Hepatic stellate cell (primary cell): ENCODE measurements at places on chromosomes 12 and 14.

- peak; percentile 36 for DNase-seq
Observed at GRCh38 chr12:55847033-55847432, 4.3 kb upstream of the MMP19 start.

DNA sequence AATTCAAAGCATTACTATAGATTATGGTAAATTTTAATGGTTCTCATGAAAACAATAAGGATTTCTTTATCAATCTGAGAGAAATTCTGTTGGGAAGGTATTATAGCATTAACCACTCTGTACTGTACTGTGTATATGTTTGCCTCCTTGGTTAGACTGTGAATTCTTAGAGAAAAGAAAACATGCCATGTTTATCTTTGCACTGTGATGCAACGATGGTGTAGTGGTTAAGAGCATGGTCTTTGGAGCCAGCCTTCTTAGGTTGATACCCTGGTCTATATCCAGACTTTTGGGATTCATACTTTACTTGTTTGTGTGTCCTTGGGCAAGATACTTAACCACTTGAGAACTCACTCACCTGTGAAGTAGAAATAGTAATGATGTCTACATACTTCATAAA is 32.2 kb upstream of the NUBPL start:
- DNase-seq = no peak

- no peak for DNase-seq
Observed at GRCh38 chr12:46904406-46905238, 78.8 kb upstream of the SLC38A4 start.

DNA sequence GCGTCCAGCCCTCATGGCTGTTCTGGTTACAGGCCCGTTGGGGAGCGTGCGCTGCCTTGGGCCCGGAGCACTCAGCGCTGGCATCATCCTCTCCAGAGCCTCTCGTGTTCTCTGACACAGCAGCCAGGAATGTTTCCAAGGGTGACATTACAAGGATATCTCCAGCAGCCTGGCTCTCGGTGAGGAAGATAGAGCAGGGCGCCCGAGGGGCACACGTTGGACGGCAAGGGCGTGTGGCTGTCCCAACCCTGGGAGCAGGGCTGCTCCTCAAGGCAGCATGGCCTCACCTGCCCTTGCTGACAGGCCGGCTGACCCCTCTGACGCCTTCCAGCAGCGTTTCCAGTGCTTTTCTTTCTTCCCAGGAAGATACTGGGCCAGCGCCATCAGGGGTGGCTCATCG is 14.4 kb downstream of the LRCOL1 start:
- DNase-seq = no peak

DNA sequence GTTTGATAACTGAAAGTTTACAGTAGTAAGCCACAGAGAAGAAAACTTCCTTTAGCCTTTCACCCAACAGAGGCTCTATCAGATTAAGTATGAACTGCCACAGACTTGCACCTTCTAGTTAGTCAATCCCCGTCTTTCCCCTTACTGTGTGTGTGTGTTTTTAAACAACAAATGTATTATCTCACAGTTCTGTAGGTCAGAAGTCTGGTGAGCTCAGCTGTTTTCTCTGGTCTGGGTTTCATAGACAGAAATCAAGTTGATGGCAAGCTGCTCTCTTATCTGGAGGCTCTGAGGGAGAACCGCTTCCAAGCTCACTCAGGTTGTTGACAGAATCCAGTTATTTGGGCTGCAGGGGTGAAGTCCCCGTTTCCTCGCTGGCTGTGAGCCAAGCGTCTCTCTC is 320.5 kb downstream of the PRKD1 start:
- DNase-seq = no peak

DNA sequence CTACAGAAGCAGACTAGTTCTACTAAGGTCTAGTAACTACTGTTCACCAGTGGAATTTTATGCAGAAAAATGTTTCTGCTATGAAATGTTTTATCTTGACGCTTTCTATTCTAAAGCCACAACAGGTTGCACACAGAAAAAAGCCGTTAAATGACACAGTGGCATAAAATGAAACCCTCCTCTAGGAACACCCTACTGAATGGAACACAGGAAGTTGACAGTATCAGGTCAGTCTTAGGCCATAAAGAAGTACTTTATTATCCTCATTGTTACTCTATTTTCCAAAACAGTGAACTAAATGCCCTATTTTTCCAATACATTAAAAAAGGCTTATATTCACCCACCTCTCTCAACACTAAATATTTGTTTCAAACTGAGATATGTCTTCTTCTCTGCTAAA is 21.9 kb downstream of the EPS8 start:
- no peak for DNase-seq

GRCh38 chr14:23300687-23301223 is 1.9 kb downstream of the PPP1R3E start:
- DNase-seq = peak; percentile 24

DNA sequence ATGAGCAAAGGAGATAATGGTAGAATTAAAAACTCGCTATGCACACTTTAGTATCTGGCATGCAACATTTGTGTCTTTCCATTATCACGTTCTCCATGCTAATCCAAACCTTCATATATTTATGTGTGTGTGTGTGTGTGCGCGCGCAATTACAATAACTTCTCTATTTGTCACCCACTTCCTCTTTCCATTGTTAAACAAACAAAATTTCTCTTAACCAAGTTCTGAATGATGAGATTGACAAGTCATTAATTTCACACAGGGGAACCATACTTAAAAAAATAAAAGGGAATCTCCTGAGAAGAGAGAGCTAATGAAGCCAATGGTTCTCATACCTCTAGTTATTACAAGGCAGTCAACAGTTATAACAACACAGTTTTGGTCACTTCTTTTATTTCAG is 575.9 kb upstream of the MDGA2 start:
- DNase-seq = no peak

GRCh38 chr12:121806546-121807423 is 3.0 kb downstream of the SETD1B start:
- DNase-seq = no peak

GRCh38 chr12:79155683-79156082 is 291.1 kb downstream of the SYT1 start:
- no peak for DNase-seq

- peak; percentile 38 for DNase-seq
Observed at GRCh38 chr12:30457621-30458289, 237.9 kb downstream of the IPO8 start.

DNA sequence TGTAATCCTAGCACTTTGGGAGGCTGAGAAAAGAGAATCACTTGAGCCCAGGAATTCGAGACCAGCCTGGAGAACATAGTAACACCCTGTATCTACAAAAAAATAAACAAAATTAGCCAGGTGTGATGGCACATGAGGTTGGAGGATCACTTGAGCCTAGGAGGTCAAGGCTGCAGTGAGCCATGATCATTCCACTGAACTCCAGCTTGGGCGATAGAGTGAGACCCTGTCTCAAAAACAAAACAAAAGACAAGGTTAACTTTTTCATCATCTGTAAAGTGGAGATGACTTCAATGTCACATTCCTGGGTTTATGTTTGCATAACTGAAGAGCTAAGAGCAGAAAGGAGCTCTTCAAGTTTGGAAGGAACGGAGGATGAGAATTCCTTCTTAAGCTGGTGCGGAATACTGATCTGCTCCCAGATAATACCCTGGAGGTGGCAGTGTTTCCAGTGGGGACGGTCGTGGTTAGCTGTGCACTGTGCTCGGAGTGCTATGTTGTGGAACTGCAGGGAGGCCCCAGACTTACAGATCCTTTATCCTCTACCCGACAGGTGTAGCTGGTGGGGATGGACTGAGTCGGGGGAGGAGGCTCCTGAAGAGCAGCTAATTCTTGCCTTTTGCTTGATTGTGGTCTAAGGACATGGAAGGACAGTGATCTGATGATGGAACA is 22.5 kb upstream of the BICD1 start:
- DNase-seq = no peak

DNA sequence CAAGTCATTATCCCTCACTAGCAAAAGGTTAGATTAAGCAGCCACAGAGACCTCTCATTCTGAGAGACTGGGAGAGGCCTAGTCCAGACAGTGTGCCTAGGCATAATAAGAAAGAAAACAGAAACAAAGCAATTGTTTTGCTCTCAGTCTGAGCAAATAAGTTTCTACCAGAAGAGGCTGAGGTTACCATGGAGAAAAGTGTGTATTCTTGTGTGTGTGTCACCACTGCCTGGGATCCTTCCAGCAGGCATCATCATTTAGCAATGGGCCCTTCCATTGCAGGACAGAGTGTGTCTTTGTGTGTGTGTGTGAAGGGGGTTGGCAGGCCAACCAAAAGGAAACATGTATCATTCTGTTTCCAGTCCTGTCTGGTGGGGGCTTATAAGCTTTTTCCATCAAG is 3.7 kb downstream of the EFS start:
- peak; percentile 65 for DNase-seq

- DNase-seq = no peak
Observed at GRCh38 chr14:103074729-103075367, 9.2 kb upstream of the LBHD2 start.

DNA sequence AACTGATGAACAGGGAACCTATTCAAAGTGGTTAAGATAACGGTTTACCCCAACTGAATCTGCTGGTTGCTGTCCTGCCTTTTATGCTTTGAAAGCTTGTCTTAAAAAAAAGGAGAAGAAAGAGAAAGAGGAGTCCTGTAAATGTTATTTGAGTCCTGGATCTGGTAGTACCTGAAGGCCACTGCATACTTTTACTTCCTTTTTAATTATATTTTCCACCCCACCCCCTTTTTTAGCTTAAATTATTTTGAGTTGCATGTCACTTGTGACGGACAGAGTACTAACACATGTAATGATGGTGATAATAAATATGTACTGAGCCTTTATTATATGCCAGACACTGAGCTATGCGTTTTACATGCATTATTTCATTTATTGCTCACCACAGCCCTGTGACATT is 2.5 kb upstream of the AMIGO2 start:
- DNase-seq = no peak

DNA sequence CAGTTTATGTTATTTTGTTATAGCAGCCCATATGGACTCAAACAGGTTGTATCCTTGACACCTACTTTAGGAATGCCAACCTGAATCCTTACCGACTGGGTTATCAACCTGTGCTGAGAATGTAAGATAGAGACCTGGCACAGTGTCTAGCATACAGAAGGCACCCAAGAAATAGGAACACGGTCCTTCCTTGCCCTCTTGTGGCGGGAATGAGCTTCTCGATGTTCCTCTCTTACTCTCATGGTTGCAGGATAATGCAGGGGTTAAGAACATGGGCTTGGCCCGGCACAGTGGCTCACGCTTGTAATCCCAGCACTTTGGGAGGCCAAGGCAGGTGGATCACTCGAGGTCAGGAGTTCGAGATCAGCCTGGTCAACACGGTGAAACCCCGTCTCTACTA is 6.5 kb downstream of the C12orf43 start:
- peak; percentile 41 for DNase-seq

- DNase-seq = no peak
Observed at GRCh38 chr14:30564868-30565248, 5.9 kb downstream of the G2E3 start.

DNA sequence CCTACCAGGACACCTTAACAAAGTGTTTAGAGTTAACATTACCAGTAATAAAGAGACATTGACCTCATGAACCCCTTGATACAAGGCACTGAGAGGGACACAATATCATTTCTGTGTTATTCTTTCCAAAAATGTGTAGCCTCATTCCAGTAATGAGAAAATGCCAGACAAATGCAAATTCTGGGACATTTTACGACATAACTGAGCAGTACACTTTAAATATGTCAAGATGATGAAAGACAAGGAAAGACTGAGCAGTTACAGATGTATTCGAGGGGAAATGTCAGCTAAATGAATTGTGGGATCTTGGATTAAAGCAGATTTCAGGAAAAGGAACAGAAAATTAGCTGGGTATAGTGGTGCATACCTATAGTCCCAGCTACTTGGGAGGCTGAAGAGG is 255.6 kb downstream of the ERC1 start:
- no peak for DNase-seq

DNA sequence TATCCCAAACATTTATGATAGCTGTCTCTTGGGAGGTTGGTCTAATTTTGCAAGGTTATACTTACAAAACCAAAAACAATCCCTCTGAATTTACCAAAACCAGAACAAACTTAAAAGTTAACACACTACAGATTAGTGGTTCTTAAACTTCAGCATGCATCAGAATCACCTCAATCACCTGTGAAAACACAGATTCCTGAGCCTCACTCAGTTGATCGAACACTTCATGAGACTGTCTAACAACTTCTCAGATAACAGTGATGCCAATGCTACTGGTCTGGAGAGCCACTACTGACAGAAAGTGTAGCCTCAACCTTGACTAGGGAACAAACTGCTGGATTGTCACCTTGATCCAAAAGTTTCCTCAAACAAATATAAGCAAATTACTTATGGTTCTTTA is 44.2 kb downstream of the ATP2B1 start:
- no peak for DNase-seq

- no peak for DNase-seq
Observed at GRCh38 chr12:74317078-74317601, 220.5 kb upstream of the ATXN7L3B start.

GRCh38 chr14:66117600-66117999 is 368.6 kb upstream of the CCDC196 start:
- no peak for DNase-seq

DNA sequence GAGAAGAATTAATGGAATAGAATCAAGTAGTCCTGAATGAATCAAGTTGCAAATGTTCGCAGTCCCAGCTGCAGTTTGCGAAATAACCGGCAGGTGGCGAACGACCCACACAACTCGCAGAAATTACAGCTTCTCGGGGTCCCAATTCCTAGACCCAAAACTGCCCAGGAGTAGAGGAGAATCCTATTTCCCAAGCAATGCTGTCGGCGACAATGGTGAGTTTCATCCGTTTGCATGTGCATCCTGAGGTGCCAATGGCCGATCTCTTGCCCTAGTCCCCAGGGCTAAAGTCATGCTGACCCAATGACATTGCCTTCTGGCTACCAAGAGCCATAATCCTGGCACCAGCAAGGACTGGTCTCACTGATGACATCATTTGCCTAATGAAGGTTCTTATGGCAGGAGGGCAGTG is 8.5 kb upstream of the ASCL1 start:
- no peak for DNase-seq

GRCh38 chr14:87014856-87015255 is 978.1 kb downstream of the GALC start:
- DNase-seq = no peak

DNA sequence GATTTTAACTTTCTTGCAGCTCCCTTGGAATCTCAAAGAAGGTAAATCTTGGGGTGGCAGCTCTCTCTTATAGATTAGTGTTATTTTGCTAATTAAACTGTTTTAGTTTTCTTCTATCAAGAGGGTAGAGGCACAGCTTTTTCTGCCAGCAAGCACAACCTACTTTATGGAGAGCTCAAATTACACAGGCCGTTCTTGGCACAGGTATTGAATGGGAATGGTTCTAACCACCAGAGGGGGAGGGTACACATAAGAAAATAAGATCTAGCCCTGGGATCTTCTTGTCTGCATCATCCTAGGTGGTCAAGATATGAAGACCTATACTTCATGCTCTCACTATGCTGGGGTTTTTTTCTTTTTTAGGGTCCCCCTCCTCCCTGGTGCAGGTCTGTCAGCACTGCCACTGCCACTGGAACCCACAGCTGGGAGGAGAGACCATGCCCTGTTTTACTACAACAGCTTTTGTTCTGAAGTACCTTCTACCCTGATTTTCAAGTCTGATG is 48.6 kb upstream of the STAC3 start:
- DNase-seq = no peak

GRCh38 chr12:9761419-9761781 is 699 bp upstream of the CD69 start:
- no peak for DNase-seq
